NCI-H187 (cell line): ENCODE measurements at places on chromosomes 4 and X.

GRCh38 chrX:96578781-96579180 lies 105.9 kb upstream of the DIAPH2 start:
- no peak for DNase-seq

GRCh38 chr4:14452764-14453163 lies 549.5 kb upstream of the CPEB2 start:
- no peak for DNase-seq

GRCh38 chrX:55151199-55151598 lies 62.4 kb downstream of the PAGE2 start:
- no peak for DNase-seq

- no peak for DNase-seq
Measured at GRCh38 chrX:3713937-3714434, 537 bp upstream of the PRKX start.

DNA sequence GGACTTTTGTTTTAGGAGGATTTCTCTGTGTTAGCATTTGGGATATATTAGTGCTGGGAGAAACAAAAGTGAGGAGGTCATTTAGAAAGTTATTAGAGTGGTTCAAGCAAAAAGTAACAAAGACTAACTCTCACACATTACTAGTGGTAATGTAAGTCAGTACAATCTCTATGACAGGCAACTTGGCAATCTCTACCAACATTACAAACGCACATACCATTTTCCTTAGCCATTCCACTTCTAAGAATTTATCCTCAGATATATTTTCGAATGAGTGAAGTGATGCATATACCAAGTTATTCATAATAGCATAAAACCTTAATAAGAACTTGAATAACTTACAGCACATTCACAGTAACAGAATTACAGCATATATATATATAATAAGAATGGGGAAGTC lies 146.2 kb downstream of the PRSS12 start:
- DNase-seq = no peak

- no peak for DNase-seq
Measured at GRCh38 chr4:102608190-102608589, 107.0 kb downstream of the NFKB1 start.

DNA sequence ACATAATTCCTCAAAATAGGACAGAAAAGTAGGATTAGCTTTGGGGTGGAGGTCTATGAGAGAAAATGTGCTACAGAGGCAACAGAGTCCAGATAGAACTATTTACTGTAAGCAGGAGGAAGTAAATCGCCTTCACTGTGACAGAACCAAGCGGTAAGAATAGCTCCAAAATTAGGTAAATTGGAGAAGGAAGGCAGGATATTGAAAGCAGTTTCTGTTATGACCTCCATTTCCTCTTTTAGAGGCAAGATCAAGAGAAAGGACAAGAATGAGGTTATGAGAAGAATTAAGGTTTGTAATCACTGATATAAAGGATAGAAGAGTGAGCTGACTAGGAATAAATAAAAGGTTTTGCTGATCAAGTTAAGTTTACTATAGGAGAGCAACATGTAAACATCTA lies 44.1 kb upstream of the NEUROG2 start:
- DNase-seq = no peak

- no peak for DNase-seq
Measured at GRCh38 chr4:154088741-154089140, 299.9 kb upstream of the SFRP2 start.

GRCh38 chr4:7697343-7697742 lies 242.3 kb downstream of the AFAP1 start:
- DNase-seq = no peak

DNA sequence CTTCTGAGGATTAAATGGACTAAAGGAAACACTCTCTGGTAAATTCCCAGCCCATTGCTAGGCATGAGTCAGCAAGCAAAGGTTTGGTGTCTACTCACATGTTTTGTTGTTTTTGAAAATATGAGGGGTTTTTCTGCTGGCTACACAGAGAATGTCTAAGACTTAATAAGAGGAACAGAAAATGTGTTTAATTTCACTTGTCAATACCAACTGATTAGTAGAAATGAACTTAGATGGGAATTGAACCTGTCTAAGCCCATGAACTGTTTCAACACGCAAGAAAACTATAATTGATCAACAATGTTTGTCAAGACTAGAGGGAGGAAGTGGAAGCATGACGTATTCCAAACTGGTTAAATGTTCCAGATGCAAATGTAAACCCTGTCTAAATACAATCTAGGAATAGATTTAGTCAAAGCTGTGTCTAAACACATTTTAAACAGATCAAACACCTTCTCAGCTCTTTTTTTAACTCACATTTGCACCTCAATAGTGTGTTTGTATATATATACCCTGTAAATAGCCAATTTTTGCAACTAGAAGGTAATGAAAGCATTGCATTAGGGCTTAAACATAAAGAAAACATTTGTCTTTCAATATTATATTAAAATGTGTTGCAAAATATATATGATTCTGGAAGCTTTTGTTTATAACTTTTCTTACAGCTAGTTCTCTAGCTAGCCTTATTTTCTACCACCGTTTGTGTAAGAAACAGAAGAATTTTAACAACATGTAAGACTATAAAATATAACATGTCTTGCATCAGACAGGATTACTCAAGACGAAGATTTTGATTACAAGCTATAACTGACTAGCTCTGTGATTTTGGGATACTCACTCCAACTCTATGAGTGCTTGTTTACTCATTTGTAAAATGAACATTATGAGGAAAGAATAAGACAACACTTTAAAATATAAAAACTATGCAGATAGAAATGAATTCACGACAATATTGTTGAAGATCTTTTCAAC lies 607.8 kb downstream of the FSTL5 start:
- no peak for DNase-seq

GRCh38 chrX:6134255-6134654 lies 94.4 kb downstream of the NLGN4X start:
- DNase-seq = no peak

GRCh38 chr4:138961129-138961528 lies 54.5 kb upstream of the NOCT start:
- no peak for DNase-seq
